Inflammatory macrophage treated with lipopolysaccharide for 4 hours (primary cell): ENCODE measurements at places on chromosomes 6 and 20.

GRCh38 chr6:36533321-36533720, 14.0 kb downstream of the STK38 start:
- no peak for DNase-seq

DNA sequence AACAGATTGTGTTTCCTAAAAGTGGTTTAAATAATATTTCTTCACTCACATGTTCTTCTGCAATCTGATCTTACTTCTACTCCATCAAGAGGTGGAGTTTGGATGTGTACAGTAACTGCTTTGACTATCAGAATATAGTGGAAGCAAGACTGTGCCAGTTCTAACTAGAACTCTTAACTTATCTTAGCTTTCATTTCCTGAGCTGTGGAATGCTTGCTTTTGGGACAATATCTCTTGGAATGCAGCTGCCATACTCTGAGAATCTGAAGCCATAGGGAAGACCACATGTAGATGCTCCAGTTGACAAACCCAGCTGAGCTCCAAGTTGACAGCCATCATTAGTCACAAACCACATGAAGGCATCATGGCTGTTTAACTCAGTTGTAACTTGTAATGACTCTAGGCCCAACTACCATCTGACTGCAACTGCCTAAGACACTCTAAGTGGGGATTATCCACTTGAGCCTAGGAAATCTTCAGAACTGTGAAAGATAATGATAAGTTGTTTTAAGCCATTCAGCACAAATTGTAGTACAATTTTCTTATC, 40.8 kb upstream of the MAN1A1 start:
- no peak for DNase-seq

- no peak for DNase-seq
Measured at GRCh38 chr20:56614196-56614595, 14.9 kb upstream of the TFAP2C start.

DNA sequence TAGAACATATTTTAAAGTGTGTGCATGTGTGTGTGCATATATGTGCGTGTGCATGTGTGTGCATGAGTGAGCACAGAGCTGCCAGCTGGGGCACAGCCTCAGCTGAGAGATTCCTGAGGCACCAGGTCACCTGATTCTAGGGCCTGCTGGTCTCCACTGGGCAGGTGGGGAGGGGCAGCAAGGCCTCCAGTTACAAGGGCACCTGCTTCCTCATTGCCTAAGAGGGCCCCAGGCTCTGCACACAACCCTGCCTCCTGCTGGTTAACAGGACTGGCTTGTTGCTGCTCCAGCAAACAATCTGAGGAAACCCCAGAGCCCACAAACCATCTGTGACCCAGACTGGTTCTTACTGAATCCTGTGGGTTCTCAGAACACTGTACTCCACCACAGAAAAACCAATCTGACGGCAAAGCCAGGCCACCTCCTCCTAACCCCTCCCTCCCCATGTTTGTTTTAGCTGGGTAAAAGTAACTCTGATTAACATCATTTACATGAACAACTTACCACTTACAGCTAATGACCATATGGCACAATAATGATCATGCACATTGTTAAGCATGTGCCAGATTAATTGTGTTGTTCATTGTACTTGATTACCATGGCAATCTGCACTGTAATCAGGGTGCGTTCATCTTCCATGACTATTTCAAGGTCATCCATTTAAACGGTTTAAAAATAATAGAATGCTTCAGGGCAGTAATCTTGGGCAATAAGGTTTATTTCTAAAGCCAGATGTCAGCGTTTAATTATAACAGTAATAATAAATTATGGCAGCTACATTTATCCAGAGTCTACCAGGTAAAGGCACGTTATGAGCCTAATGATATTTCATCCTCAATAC, 23.1 kb upstream of the UBE2J1 start:
- DNase-seq = peak; percentile 21

GRCh38 chr20:20856306-20856705, 143.9 kb upstream of the RALGAPA2 start:
- DNase-seq = peak; percentile 25

- DNase-seq = no peak
Measured at GRCh38 chr6:127212376-127212775, 54.3 kb upstream of the RNF146 start.

GRCh38 chr6:47129129-47129528, 87.0 kb upstream of the ADGRF1 start:
- peak; percentile 22 for DNase-seq

DNA sequence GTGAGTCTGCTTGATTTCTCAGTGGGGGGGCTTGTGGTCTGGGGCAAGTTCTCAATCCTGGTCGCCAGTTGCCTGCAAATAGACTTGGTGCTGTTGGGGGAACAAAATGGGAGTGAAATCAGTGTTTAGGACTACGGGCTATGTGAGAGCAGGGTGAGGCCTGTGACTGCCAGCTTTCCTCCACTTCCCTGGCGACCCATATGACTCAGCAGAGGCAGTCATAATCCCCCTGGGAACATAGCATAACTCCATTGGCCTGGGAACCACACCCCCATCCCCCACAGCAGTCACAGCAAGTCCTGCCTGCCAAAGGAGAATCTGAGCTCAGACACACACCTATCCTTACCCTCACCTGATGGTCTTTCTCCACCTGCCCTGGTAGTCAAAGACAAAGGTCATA, 387.9 kb downstream of the LMBRD1 start:
- DNase-seq = no peak

GRCh38 chr6:36729161-36729524, 31.5 kb downstream of the RAB44 start:
- peak; percentile 47 for DNase-seq

DNA sequence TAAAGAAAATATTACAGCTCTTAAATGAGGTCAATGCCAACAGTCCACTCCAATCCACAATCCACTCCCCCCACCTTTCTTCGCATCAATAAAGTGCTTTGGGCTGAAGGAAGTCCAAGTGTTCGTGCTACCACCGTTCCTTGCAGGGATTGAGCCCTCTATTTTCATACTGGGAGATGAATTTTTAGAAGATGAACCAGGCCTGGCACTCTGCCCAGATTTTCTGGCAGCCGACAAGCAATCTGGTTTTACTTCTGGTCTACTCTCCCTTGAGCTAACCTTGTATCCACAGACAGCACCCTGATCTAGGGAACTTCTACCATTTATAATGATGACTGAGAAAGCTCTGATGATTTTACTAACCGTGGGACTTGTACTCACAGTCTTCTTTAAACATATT, 72.3 kb downstream of the BTBD9 start:
- DNase-seq = no peak

DNA sequence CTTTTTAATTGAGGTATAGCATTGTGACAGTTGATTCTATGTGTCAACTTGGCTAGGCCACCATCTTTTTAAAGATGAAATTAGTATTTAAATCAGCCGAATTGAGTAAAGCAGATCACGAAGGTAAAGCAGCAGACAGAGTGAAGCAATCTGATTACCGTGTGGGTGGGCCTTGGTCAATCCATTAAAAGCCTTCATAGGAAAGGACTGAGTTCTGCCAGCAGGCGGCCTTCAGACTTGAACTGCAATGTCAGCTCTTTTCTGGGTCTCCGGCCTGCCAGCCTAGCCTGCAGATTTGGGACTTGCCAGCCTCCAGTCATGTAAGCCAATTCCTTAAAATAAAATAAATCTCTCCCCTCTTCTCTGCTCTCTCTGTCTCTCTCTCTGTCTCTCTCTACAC, 22.4 kb upstream of the TGM2 start:
- peak; percentile 88 for DNase-seq

DNA sequence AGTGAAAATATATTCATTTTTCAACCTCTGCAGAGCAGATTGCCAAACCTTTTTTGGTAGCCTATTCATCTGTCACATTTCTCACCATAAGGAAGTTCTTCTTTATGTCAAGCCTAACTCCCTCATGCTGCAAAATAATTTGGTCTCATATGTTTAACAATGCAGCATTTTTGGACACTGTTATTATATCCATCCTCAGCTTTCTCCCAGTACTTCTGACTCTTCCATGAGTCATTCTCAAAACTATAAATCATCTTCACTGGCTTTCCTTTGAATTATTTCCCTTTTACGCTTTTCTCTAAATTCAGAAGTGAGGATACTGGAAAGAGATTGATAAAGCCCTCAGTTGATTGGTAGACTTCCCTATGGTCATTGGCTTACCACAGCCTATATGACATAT, 192.2 kb downstream of the TPBG start:
- no peak for DNase-seq

DNA sequence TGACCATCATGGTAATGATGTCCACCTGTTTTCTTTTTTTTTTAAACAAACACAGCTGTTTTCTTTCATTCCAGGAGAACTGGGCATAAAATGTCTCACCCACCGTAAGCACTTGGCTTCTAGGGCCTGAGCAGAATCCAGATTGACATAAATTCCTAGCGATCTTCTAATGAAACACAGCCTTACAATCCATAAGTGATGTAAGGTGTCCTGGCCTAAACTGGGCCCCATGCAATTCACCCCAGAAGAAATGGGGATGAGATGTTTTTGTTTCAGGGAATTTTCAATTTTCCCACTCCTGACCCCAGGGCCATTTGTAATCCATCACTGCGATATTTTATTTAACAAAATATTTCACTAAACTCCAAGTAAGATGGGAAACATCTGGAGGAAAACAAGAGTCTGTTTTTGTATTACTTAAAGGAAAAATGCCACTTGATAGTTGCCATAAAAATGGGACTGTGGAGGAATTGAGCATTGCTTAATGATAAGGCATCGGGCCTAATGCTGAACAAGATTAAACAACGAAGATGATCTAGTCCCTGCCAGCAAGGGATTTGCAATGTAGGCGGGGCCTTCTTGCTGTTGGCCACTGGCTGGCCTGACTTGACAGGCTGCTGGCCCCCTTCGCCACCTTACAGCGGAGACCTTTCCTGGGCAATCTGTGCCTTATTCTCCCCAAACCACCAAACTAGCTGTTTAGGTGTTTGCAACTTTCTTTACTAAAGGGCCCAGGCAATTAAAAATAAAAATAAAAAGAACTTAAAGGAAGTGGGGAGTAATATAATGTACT, 183.7 kb downstream of the CD109 start:
- no peak for DNase-seq

DNA sequence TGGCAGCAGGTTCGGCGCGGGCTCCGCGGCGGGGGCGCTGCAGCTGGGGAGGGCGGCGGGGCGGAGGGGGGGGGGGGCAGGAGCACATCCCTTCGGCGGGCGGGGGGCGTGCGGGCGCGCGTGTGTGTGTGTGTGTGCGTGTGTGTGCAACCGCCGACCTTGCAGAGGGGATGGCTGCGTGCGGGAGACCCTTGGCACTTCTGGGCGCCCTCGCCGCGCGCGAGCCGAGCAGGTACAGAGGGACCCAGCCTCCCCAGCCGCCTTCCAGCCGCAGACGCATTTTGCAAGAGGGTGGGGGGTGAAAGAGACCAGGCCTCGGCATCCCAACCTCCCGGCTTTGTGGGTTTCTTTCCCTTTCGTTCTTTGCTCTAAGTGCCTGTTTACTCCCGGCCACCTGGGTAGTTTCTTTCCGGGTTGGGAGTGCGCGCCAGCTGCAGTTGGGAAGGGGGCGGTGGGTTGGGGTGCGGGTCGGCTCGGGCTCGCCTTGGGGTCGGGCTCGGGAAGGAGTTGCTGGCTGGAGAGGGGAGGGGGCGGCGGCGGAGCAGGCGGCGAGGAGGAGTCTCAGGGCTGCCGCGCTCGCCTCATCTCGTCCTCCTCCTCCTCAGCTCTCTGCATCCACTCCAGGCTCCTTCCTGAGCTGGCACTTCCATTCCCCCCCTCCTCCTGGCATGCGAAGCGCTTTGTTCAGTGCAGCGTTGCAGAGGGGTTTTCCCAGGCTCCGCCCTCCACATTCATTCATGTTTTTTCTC, 620 bp downstream of the HIVEP1 start:
- peak; percentile 87 for DNase-seq

GRCh38 chr20:942611-943010, 26.5 kb upstream of the ANGPT4 start:
- no peak for DNase-seq

- no peak for DNase-seq
Measured at GRCh38 chr20:41029150-41029901, 704 bp downstream of the TOP1 start.

DNA sequence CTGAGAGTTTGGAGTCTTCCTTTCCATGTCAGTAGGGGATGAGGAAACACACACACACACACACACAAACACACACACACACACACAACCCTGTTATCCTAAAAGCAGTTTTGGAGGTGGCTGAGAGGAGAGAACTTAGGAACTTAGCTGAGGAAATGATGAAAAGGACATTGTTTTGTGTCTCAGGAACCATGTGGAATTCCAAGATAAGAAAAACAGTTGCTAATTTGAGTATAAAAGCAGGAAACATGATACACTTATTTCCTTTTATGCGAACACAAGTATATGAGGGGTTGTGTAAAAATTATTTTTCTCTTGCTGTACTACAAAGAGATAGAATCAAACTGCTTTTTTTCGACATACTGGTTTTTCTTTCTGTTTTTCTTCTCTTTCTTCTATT, at the start of gene MYCT1:
Gene MYCT1 (plus strand): TSS at position 264 of the 400 bp plus-strand sequence. CDS start 6 bp downstream, at position 270.
- no peak for DNase-seq

DNA sequence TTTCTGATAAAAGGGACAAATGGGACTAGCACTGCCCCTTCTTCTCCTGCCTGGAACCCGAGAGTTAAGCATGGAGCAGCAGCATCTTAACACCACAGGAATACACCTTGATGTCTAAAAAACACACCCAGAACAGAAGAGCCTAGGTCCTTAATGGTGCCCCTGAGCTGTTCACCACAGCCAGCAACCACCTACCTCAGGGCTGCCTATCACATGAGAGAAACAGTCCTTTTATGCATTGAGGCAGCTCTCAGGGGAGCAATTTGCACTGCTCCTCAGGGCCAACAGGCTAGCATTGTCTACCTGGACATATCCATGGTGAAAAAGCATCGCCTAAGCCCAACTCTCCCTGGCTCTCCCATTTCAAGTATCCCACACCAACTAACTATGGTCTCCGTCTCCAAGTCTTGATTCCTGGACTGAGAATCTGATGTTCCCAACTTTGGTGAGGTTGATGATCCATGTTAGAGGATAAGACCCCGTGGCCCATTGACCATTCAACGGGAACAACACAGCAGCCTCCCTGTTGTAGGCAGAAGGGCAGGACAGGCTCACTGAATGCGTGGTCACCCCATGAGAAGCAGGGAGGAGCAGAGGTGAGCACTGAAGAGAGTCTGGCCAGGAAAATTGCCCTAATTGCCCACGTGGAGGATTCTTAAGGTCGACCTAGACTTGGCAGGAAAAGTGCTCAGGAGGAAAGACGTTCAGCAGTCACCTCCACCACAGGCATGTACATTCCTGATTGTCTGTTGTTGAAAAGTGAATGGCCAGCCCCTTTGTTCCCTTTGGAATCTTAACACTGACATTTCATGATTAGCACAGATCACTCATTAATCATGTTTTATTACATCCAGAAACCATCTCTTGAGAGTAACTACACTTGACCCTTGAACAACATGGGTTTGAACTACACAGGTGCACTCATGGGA, 4.2 kb upstream of the APMAP start:
- no peak for DNase-seq

GRCh38 chr6:100549406-100550167, 84.9 kb upstream of the SIM1 start:
- no peak for DNase-seq

GRCh38 chr6:150409576-150410066, 40.8 kb downstream of the IYD start:
- no peak for DNase-seq

DNA sequence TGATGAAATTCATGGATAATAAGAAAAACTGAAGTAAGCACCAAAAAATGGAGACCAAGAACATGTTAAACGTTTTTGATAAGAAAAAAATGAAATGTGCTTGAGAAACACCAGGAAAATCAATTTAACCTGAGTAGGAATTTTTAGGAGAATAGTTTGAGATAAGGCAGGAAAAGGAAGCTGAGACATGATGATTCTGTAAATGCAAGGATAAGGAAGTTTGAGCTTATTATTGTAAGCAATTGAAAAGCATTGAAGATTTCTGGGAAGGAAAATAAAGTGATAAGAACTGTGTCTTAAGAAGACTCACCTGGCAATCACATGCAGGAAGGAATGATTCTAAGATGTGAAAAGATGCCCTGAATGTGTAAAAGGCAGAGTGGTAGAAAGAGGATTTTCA, 66.6 kb downstream of the ALDH8A1 start:
- no peak for DNase-seq
